A549 treated with dexamethasone at 1 μM for 4 hours (cell line): ENCODE measurements at places on chromosomes 1 and 21. TPM values are rescaled to one million over a fixed set of nuclear protein-coding genes. Genes with fewer than 3 reads are reported as not detected.

The SH2D5 gene
- 10.3 to 15.2 TPM (median 12.6 TPM) in 5 replicates for total RNA-seq

The GSTM2 gene
- 2.7 to 4.8 TPM (median 3.5 TPM) in 5 replicates for total RNA-seq

The FAM78B gene
- 0.12 to 0.50 TPM (median 0.40 TPM) in 5 replicates for total RNA-seq

The DDAH1 gene
- total RNA-seq, result 8.0 to 10.6 TPM (median 9.0 TPM) in 5 replicates

The LEFTY2 gene
- total RNA-seq, result 0.10 to 0.29 TPM (median 0.24 TPM) in 3 of 5 replicates, not detected in the others

The KLF17 gene
- 0.33 to 0.64 TPM (median 0.42 TPM) in 5 replicates for total RNA-seq

The AGL gene
- total RNA-seq, result 2.9 to 4.6 TPM (median 4.1 TPM) in 5 replicates

The RUSC1 gene
- total RNA-seq, result 35.2 to 46.8 TPM (median 45.3 TPM) in 5 replicates

The CYP4A22 gene
- not detected in 5 replicates for total RNA-seq

The PLEKHN1 gene
- total RNA-seq, result 2.3 to 5.0 TPM (median 4.3 TPM) in 5 replicates

The LYPD8 gene
- 0.08 to 0.12 TPM (median 0.11 TPM) in 4 of 5 replicates, not detected in the other for total RNA-seq

The S100A7A gene
- not detected in 5 replicates for total RNA-seq

The DNALI1 gene
- total RNA-seq, result 0.02 to 0.27 TPM (median 0.05 TPM) in 3 of 5 replicates, not detected in the others

The C1orf141 gene
- total RNA-seq, result not detected in 5 replicates

The CNIH3 gene
- 0.29 to 0.70 TPM (median 0.46 TPM) in 5 replicates for total RNA-seq

The S100A2 gene
- 22.8 to 28.7 TPM (median 26.8 TPM) in 5 replicates for total RNA-seq

The GPR157 gene
- total RNA-seq, result 4.1 to 6.4 TPM (median 4.6 TPM) in 5 replicates

The ROR1 gene
- 8.5 to 11.5 TPM (median 10.5 TPM) in 5 replicates for total RNA-seq

The OR14K1 gene
- not detected in 5 replicates for total RNA-seq

The FCRL3 gene
- not detected in 5 replicates for total RNA-seq

The KPNA6 gene
- total RNA-seq, result 15.9 to 19.6 TPM (median 17.8 TPM) in 5 replicates

The ZC3H12A gene
- 32.0 to 54.9 TPM (median 50.7 TPM) in 5 replicates for total RNA-seq

The SLC16A4 gene
- 30.8 to 41.6 TPM (median 35.2 TPM) in 5 replicates for total RNA-seq

The HSPG2 gene
- 46.4 to 93.7 TPM (median 80.9 TPM) in 5 replicates for total RNA-seq

The PADI3 gene
- 0.86 to 1.1 TPM (median 0.98 TPM) in 5 replicates for total RNA-seq
